ENCODE measurements at places on chromosomes 5 and 9. TPM values are rescaled to one million over a fixed set of nuclear protein-coding genes. Genes with fewer than 3 reads are reported as not detected.

Gene FAM221B
- total RNA-seq = not detected

Gene CTXN3
- total RNA-seq = not detected

Gene GFI1B
- not detected for total RNA-seq

Gene OBP2B
- not detected for total RNA-seq

Gene FAM153A
- not detected for total RNA-seq

Gene PCDHA10
- not detected for total RNA-seq

Gene TMEM215
- total RNA-seq = not detected

Gene DAPK1
- total RNA-seq = 1.1 TPM

Gene PCDHB6
- not detected for total RNA-seq

Gene PAEP
- not detected for total RNA-seq

Gene PCDHGA10
- 4.6 TPM for total RNA-seq

Gene SGCD
- 0.18 TPM for total RNA-seq

Gene FAT2
- not detected for total RNA-seq

Data from myometrial cell (primary cell).